ENCODE measurements at places on chromosomes 7 and 10.
A peak's percentile ranks its signal among the peaks of the same experiment; 100 is the strongest.

DNA sequence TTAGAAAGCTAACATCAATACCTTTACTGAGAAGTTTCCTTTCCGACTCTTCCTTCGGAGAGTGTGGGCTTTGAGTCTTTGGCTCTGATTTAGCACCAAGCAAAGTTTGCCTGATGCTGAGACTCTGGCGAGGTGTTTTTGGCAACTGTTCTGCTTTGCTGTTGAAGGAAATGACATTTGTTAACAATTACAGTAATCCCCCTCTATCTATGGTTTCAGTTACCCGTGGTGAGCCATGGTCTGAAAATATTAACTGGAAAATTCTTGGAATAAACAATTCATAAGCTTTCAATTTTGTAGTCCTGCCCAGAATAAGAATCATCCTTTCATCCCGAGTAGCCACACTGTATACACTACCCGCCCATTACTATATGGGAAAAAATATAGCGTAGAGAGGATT is 126.3 kb downstream of the ARHGAP21 start:
- DNase-seq: no peak

GRCh38 chr10:14282276-14282675 is 48.4 kb downstream of the FRMD4A start:
- peak; percentile 19 for DNase-seq

GRCh38 chr7:57215423-57215822 is 83.2 kb upstream of the ZNF479 start:
- no peak for DNase-seq

- DNase-seq: peak; percentile 33
Measured at GRCh38 chr10:69483963-69484362, 32.7 kb downstream of the TSPAN15 start.

- peak; percentile 57 for DNase-seq
Measured at GRCh38 chr7:95509199-95509598, 23.5 kb downstream of the ASB4 start.

- no peak for DNase-seq
Measured at GRCh38 chr7:118845791-118846190, 621.3 kb downstream of the ANKRD7 start.

GRCh38 chr10:98684019-98684899 is 237.5 kb upstream of the HPS1 start:
- DNase-seq: no peak

DNA sequence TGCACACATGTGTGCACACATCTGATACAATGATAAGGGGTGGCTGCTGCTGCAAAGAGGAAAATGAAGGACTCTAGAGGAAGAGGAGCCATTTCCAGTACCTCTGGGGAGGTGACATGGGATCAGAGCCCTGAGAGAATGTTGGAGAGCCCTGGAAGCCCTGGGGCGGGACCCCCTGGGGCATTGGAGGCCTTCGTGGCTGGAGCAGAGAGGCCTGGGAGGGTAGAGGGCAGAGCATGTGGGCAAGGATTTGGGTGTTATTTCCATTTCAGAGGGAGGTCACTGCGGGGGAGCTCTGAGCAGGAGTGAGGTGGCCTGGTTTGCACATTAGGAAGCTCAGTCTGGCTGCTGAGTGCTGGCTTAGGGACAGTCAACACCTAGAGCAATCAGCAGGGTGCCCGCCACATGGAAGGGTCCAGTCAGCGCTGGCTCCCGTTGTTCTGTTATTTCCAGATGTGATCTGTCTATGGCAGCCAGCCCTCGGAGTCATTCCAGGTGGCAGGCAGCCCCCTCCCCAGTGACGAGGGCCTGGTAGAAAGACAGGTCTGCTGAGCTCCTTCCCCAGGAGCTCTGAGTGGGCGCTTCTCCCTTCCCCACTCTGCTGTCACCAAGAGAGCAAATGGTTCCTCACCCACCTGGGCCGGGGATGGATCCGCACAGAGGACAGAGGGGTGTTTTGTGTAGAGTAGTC is 24.1 kb upstream of the BTBD16 start:
- no peak for DNase-seq
